ENCODE measurements at places on chromosomes 4 and X.

GRCh38 chr4:40058854-40059253 lies 2.2 kb downstream of the N4BP2 start:
- no peak for DNase-seq

GRCh38 chrX:39445336-39445735 lies 644.1 kb downstream of the MID1IP1 start:
- DNase-seq: peak; percentile 18

GRCh38 chr4:3706565-3707422 lies 59.4 kb upstream of the ADRA2C start:
- DNase-seq: no peak

- DNase-seq: no peak
These were observed 16.5 kb upstream of the SOX3 start for GRCh38 chrX:140521393-140521792.

- no peak for DNase-seq
These were observed 67.7 kb upstream of the PGRMC2 start for GRCh38 chr4:128355305-128355704.

Measured in suppressor macrophage treated with lipopolysaccharide for 4 hours (primary cell).